ENCODE measurements at places on chromosomes 6 and 20.

DNA sequence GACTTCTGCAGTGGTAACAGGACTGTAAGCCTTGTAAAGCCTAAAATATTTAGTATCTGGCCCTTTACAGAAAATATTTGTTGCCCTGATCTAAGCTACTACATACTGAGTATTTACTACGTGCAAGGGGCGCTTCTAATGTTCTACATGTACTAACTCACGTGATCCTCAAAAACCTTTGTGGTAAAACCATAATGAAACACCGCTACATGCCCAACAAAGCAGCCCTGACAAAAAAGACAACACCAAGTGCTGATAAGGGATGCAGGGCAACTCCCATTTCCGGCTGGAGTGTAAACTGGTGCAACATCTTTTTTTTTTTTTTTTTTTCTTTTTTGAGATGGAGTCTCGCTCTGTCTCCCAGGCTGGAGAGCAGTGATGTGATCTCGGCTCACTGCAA, 85.0 kb downstream of the SULF2 start:
- no peak for DNase-seq
- H3K27ac ChIP-seq = no peak overlapping the region
- H3K27me3 ChIP-seq = no peaks in the 10 kb centered on the region
- H3K36me3 ChIP-seq = peaks cover 2% of the 10 kb centered on the region
- H3K4me1 ChIP-seq = peaks cover 4% of the 10 kb centered on the region

- DNase-seq = no peak
- H3K4me1 ChIP-seq = no peaks in the 10 kb centered on the region
- no peaks in the 10 kb centered on the region for H3K27me3 ChIP-seq
- H3K36me3 ChIP-seq = no peaks in the 10 kb centered on the region
Observed at GRCh38 chr6:85078058-85078457, 313.7 kb upstream of the TBX18 start.

DNA sequence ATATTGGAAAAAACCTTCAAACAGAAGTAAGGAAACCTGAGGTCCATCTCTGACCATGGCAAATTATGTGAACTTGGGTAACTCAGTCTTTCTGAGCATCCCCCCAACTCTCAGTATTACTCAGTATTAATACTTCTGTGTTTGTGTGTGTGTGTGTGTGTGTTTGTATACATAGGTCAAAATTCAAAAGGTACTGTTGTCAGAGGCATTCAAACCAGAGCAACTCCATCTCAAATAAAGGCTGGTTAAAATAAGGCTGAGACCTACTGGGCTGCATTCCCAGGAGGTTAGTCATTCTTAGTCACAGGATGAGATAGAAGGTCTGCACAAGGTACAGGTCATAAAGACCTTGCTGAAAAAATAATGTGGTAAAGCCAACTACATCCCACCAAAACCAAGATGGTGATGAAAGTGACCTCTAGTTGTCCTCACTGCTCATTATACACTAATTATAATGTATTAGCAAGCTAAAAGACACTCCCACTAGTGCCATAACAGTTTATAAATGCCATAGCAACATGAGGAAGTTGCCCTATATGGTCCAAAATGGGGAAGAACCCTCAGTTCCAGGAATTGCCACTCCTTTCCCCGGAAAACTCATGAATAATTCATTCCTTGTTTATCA, 33.3 kb upstream of the SLC22A16 start:
- no peak for DNase-seq
- no peaks in the 10 kb centered on the region for H3K36me3 ChIP-seq
- H3K27ac ChIP-seq = no peak overlapping the region

DNA sequence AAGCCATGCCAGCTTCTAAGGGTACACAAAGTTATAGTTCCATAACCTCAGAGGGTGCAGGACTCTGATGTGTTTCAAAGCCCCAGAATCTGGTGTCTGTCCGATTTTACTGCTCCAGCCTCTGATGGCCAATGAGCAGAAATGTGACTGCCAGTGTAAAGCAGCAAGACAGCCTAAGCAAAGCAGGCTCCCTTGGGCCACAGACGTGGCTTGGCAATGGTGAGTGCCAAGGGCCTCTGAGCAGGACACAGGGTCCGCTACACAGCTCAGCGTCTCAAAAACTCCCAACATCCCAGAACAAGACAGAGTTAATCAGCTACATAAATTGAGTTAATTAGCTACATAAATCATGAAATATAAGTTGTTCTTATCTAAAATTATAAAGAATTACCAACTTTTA, 69.2 kb downstream of the PCSK2 start:
- DNase-seq = no peak
- no peak overlapping the region for H3K27ac ChIP-seq
- no peaks in the 10 kb centered on the region for H3K4me1 ChIP-seq
- no peaks in the 10 kb centered on the region for H3K27me3 ChIP-seq

DNA sequence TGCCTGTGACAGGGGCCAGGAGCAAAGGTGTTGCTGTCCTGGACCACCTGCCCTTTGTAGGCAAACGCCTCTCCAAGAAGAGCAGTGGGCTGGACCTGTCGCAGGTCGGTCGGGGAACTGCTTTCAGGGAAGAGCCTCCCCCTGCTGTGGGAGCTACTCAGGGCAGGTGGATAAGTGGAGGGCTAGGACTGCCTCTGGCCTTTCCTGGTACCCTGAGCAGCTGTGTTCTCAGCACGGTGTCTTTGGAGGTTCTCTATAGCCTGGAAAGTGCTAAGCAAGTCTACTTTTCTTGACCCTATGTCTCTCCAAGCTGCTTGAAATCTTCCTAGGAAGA, 35.0 kb downstream of the BPIFB1 start:
- no peak for DNase-seq
- H3K36me3 ChIP-seq = no peaks in the 10 kb centered on the region
- no peak overlapping the region for H3K27ac ChIP-seq

DNA sequence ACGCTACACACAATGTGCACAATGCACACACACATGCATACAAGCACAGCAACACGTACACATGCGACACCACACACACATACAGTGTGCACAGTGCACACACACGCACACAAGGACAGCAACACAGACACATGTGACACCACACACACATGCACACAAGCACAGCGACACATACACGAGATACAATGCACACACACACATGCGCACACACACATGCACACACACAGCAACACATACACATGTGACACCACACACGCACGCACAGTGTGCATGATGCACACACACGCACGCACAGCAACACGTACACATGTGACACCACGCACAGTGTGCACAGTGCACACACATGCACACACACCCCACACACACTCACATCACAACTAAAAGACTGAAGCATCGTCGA, 327.3 kb downstream of the THBS2 start:
- H3K27me3 ChIP-seq = peaks cover 4% of the 10 kb centered on the region
- no peaks in the 10 kb centered on the region for H3K4me1 ChIP-seq
- no peak overlapping the region for H3K27ac ChIP-seq

GRCh38 chr20:15645816-15646215, 927.4 kb downstream of the KIF16B start:
- no peak overlapping the region for H3K4me3 ChIP-seq
- H3K27ac ChIP-seq = no peak overlapping the region
- no peaks in the 10 kb centered on the region for H3K4me1 ChIP-seq
- DNase-seq = no peak

DNA sequence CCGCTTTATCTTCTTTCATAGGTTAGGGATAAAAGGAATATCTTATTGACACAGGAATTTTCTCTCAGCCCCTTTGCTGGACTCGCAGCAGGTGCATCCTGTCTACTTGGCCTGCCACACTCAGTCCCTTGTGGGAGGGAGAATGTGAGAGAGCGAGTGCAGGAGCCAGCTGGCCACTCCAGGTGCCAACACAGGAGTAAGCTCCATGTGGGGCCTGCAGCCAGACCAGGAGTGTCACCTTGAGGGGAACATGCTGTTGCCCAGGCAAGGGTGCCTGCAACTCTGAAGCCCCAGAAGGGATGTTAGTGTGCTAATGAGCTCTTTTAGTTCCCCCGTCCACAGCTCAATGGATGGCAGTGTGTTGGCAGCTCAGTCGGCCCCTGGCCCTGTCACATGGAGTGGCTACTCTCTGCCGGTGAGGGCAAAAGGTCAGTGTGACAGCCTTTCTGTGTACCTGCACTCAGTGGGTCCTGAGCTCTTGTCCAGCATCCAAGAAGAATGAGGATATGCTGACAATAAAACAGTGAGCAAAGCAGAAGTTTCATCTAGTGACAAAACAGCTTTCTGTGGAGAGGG, 57.1 kb downstream of the CRYBG1 start:
- DNase-seq = no peak
- no peaks in the 10 kb centered on the region for H3K36me3 ChIP-seq
- H3K27me3 ChIP-seq = no peaks in the 10 kb centered on the region
- H3K27ac ChIP-seq = no peak overlapping the region
- H3K4me1 ChIP-seq = no peaks in the 10 kb centered on the region

DNA sequence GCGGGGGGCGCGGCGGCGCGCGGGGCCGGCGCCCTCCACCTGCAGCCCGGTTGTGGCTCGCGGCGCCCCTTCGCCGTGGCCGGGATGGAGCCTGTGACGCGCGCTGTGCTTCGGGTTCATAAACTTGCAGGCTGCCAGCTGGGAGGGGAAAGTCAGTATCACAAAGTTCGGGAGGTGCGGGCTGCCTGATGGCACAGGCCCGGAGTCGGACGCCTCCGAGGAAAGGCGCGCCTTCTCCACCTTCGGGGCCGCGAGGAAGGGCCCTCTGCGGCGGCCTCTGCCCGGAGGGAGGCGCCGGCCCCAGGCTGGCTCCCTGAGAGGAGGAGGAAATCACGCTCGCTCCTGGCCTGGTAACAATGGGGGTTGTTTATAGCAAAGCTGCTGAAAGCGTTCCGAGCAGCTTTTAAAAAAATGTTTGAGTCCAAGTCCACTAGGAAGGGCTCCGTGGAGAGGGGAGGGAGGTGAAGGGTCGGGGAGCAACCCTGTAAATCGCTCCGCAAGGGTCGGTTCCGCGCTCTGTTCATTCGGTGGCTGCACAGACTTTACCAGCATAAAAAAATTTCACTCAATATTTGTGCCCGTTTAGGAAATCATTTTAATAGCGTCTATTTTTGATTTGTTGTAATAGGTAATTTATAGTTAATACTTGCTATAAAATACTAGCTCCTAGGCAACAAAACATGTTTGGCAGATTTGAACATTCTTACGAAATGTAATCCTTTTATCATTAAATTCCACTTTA, 1.0 kb downstream of the AFDN start:
- H3K36me3 ChIP-seq = no peaks in the 10 kb centered on the region
- peak; percentile 74 for DNase-seq
- H3K4me1 ChIP-seq = peaks cover 7% of the 10 kb centered on the region
- H3K4me3 ChIP-seq = peak overlapping the region; percentile 63

- H3K36me3 ChIP-seq = no peaks in the 10 kb centered on the region
- no peak overlapping the region for H3K4me3 ChIP-seq
- no peak overlapping the region for H3K27ac ChIP-seq
- H3K4me1 ChIP-seq = no peaks in the 10 kb centered on the region
- no peak for DNase-seq
- H3K27me3 ChIP-seq = no peaks in the 10 kb centered on the region
Observed at GRCh38 chr6:34201455-34202107, 35.1 kb upstream of the HMGA1 start.

- no peaks in the 10 kb centered on the region for H3K36me3 ChIP-seq
- H3K27me3 ChIP-seq = no peaks in the 10 kb centered on the region
- H3K4me1 ChIP-seq = no peaks in the 10 kb centered on the region
- peak; percentile 22 for DNase-seq
- H3K4me3 ChIP-seq = no peak overlapping the region
- no peak overlapping the region for H3K27ac ChIP-seq
Observed at GRCh38 chr20:54063992-54064676, 6.3 kb downstream of the BCAS1 start.

GRCh38 chr6:20632696-20633095, 98.4 kb downstream of the CDKAL1 start:
- no peak overlapping the region for H3K4me3 ChIP-seq
- no peaks in the 10 kb centered on the region for H3K27me3 ChIP-seq
- peaks cover 1% of the 10 kb centered on the region for H3K4me1 ChIP-seq
- DNase-seq = no peak

GRCh38 chr20:21781446-21782075, 76.1 kb downstream of the PAX1 start:
- DNase-seq = no peak
- no peaks in the 10 kb centered on the region for H3K27me3 ChIP-seq
- no peaks in the 10 kb centered on the region for H3K4me1 ChIP-seq

GRCh38 chr20:33679758-33680485, 5.7 kb upstream of the NECAB3 start:
- H3K27ac ChIP-seq = no peak overlapping the region
- peaks cover 24% of the 10 kb centered on the region for H3K4me1 ChIP-seq
- no peak for DNase-seq
- H3K27me3 ChIP-seq = no peaks in the 10 kb centered on the region

- peaks cover 2% of the 10 kb centered on the region for H3K36me3 ChIP-seq
- H3K4me1 ChIP-seq = peaks cover 4% of the 10 kb centered on the region
- no peak overlapping the region for H3K27ac ChIP-seq
- no peaks in the 10 kb centered on the region for H3K27me3 ChIP-seq
Observed at GRCh38 chr6:4004249-4004648, 74.7 kb downstream of the FAM217A start.

DNA sequence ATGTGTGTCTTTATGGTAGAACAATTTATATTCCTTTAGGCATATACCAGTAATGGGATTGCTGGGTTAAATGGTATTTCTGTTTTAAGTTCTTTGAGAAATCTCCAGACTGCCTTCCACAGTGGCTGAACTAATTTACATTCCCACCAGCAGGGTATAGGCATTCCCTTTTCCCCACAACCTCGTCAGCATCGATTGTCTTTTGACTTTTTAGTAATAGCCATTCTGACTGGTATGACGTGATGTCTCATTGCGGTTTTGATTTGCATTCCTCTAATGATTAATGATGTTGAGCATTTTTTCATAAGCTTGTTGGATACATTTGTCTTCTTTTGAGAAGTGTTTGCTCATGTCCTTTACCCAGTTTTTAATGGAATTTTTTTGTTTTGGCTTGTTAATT, 5.3 kb upstream of the TASP1 start:
- peaks cover 14% of the 10 kb centered on the region for H3K4me1 ChIP-seq
- no peaks in the 10 kb centered on the region for H3K27me3 ChIP-seq
- H3K36me3 ChIP-seq = no peaks in the 10 kb centered on the region
- no peak overlapping the region for H3K4me3 ChIP-seq
- DNase-seq = no peak

- no peaks in the 10 kb centered on the region for H3K27me3 ChIP-seq
- H3K36me3 ChIP-seq = peaks cover 18% of the 10 kb centered on the region
- H3K27ac ChIP-seq = peak overlapping the region; percentile 64
- no peak overlapping the region for H3K4me3 ChIP-seq
Observed at GRCh38 chr20:17609811-17610377, 40.0 kb downstream of the DSTN start.

DNA sequence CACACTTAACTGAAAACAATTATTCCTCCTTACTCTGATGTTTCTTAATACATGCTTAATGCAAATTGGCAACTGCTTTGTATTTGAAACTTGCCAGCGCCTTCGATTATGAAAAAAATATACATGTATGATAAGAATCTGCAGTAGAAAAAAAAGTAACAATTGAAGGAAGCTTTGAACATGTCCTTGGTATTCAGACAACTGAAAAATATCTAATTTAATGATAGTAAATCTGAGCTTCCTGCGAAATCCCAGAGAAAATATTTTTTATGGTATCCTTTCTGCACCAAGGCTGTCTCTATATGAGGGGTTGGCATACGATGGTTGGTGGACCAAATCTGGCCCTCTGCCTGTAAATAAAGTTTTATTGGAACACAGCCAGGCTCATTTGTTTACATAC, 186.2 kb downstream of the HDGFL1 start:
- H3K4me3 ChIP-seq = no peak overlapping the region
- no peaks in the 10 kb centered on the region for H3K27me3 ChIP-seq
- H3K36me3 ChIP-seq = no peaks in the 10 kb centered on the region
- no peak for DNase-seq

GRCh38 chr6:143609501-143609900, 68.3 kb upstream of the PHACTR2 start:
- no peak overlapping the region for H3K27ac ChIP-seq
- H3K4me3 ChIP-seq = no peak overlapping the region
- H3K27me3 ChIP-seq = no peaks in the 10 kb centered on the region
- no peaks in the 10 kb centered on the region for H3K36me3 ChIP-seq
- no peak for DNase-seq

All from lung (tissue), 17 donors.